ENCODE measurements at places on chromosomes 2 and 18.

DNA sequence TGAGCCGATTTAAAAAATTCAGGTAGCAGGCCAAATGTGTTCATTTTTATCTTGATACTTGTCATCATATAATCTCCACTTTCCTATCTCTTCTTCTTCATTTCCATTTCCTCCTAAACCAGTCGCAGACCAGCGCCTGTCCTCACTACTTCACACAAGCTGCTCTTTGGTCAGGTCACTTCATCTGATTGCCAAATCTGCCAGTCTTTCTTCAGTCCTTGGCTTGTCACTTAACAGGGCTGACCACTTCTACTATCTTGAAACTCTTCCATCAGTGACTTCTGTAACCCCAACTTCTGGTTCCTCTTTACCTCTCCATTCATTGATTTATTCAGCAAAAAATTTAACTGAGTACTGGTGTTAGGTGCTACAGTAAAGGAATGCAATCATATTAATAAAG lies 18.0 kb upstream of the SPRED2 start:
- no peak for DNase-seq

DNA sequence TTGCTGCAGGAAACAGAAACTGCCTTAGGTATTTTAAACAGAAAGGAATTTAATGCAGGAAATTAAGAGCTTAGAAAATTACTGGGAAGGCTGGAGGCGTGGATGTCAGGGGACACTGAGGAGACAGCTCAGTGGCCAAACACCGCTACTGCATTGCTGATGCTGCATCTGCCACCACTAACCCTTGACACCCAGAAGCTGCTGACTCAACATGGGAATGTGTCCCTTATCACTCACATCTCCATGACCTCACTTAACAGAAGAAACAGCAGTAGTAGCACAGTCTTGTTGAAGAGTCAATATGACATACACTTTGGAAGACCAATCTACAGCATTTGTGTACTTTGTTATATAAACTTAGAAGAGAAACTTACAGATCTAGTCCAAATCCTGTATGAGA lies 906.1 kb downstream of the SLC4A3 start:
- DNase-seq: peak; percentile 24

DNA sequence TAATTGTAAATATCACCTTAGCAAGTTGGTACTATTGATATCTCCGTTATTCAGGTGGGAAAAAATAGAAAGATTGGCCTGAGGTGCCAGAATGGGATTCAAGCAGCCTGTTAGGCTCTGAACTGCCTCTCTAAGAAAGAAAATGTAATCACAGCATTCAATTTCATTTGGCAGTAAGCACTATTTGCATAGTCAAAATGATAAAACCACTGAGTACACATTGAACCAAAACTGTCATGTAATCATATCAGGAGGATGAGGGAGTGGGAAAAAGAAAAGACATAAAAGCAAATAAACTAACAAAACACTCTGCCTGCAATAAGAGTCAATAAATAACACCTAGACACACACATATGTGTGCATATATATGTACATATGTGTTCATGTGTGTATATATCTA lies 103.9 kb upstream of the TACR1 start:
- DNase-seq: no peak

DNA sequence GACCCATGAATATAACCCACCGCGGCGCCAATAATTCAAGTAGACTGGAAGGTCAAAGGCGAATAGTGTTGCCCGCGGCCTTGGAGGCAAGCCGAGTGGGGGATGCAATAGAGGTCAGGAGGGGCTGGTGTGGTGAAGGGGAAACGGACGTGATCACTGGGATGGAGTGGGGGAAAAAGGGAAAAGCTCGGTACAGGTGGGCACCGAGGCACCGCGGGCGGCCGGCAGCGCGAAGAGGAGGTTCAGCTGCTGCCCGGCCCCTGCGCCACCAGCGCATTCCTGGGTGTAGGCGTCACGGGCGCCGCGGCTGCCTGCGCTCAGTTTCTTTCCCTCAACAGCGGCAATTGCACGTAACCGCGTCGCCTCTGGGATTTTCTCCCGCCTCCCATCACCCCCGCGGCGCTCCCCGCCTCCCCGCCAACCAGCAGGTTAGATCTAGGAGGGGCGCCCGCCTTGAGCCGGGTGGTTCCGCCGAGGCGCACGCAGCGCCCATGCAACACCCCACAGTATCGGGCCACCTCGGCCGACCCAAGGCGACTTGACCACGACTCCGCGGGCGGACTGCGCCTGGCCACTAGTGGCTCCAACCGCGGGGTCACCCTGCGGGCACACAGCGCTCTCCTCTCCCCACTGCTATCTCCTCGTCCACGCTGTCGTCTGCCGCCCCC lies 1.5 kb downstream of the RND3 start:
- DNase-seq: peak; percentile 72

GRCh38 chr2:140905083-140905781 lies 1225.6 kb downstream of the LRP1B start:
- no peak for DNase-seq

DNA sequence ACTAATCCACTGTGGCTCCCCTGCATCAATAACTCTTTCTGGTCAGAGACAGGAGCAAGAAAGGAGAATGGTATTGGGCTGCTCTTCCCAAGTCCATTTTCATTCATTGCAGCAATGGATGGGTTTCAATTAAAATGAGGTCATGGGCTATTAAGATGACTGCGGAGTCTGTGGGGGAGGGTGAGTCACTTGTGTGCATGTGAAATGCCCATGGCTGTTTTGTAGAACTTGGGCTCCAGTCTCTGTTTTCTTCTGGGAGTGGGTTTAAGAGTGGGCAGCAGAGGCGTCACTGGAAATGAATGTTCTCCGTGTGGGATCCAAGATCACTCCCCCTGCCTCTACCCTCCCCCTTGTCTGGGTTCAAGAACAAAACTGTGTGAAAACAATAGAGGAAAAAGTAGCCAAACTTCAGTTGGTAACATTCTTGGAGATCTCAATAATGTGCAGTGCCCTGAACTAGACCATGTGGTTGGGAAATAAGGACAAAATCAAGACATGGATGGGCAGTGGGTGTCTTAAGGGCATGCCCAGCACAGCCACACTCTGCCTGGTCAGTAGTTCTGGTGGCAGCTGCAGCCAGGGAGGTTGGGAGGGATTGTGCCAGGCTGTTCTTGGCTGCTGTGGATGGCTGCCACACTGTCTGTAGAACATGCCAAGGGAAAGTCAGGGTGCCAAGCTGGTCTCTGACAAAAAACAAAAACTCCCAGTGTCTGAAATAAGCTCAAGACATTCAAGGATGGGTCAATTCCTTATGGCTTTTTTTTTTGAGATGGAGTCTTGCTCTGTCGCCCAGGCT lies 68.2 kb upstream of the CXCR4 start:
- DNase-seq: no peak
